Peyer's patch (tissue), 4 donors: ENCODE measurements at places on chromosomes 7 and 10. TPM values are rescaled to one million over a fixed set of nuclear protein-coding genes. Genes with fewer than 3 reads are reported as not detected.

The ANKRD7 gene
- total RNA-seq = not detected

The MNX1 gene
- total RNA-seq = 15.1 TPM

The EXOC4 gene
- total RNA-seq = 154 TPM

The MYO1G gene
- total RNA-seq = 4.0 TPM

The DGKI gene
- total RNA-seq = 0.40 TPM

The HKDC1 gene
- total RNA-seq = 193 TPM

The GNGT1 gene
- not detected for total RNA-seq

The GNB2 gene
- total RNA-seq = 123 TPM

The RALA gene
- 20.5 TPM for total RNA-seq

The MEIG1 gene
- total RNA-seq = not detected

The SYT15B gene
- 0.94 TPM for total RNA-seq

The HILPDA gene
- 9.0 TPM for total RNA-seq

GRCh38 chr7:100968650-100969049 is 715 bp upstream of the MUC12 start:
- H3K36me3 ChIP-seq = peaks cover 14% of the 10 kb centered on the region
- peak overlapping the region; percentile 2 for H3K4me3 ChIP-seq
- peak overlapping the region; percentile 49 for H3K27ac ChIP-seq
- no peaks in the 10 kb centered on the region for H3K27me3 ChIP-seq

- no peaks in the 10 kb centered on the region for H3K4me1 ChIP-seq
- H3K27me3 ChIP-seq = no peaks in the 10 kb centered on the region
- no peak overlapping the region for H3K4me3 ChIP-seq
- no peaks in the 10 kb centered on the region for H3K36me3 ChIP-seq
- no peak for DNase-seq
- no peak overlapping the region for H3K27ac ChIP-seq
Measured at GRCh38 chr10:132971448-132972148, 29.2 kb upstream of the CFAP46 start.

DNA sequence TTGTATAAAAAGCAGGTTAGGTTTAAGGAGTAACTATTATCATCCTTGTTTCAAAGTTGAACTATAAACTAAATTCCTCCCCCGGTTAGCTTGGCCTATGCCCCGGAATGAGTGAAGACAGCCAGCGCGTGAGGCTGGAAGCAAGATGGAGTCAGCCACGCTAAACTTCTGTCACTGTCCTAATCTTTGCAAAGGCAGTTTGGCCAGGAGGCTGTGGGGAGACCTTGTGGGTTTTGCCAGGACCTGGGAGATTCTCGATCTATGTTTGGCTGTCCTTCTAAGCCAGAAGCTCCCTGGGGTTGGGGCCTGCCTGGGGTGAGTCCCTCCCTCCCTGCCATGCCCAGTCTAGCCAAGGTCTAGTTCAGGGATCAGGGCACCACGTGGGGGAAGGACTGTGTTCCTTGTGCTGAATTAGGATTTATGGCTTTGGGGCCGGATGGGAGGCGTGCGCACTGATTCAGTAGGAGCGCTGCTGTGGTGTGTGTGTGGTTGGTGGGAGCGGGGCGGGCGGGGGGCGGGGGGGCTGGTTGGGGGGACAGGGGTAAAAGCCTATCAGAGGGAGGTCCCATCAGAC is 871 bp upstream of the GTF2IRD1 start:
- H3K36me3 ChIP-seq = no peaks in the 10 kb centered on the region
- no peaks in the 10 kb centered on the region for H3K27me3 ChIP-seq
- peak overlapping the region; percentile 49 for H3K4me3 ChIP-seq
- H3K4me1 ChIP-seq = peaks cover 17% of the 10 kb centered on the region
- H3K27ac ChIP-seq = peak overlapping the region; percentile 74

DNA sequence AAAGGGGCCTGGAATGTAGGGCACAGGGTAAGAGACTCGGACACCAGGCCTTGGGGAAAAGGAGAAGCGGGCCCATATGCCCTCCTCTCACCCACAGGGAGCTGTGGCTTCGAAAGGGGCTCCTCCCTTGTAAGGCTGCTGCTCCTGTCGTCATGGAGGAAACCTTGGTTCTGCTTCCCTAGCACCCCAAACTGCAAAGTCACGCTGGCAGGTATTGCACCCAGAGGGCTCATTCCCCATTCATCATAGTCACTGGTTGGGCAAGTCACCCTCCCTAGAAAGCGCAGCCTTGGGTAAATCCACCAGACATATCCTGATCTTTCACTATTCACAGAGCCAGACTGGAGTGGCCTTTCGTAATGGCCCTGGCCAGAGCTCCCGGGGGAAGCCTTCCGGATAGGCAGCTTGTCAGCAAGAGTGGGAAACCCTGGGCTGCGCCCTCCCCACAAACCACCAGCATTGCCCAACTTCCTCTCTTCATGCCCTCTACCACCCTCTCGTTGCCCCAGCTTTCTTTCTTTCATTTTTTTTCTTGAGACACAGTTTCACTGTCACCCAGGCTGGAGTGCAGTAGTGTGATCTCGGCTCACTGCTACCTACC is 121.0 kb downstream of the HIP1 start:
- DNase-seq = peak; percentile 75
- H3K4me1 ChIP-seq = no peaks in the 10 kb centered on the region
- H3K4me3 ChIP-seq = no peak overlapping the region

DNA sequence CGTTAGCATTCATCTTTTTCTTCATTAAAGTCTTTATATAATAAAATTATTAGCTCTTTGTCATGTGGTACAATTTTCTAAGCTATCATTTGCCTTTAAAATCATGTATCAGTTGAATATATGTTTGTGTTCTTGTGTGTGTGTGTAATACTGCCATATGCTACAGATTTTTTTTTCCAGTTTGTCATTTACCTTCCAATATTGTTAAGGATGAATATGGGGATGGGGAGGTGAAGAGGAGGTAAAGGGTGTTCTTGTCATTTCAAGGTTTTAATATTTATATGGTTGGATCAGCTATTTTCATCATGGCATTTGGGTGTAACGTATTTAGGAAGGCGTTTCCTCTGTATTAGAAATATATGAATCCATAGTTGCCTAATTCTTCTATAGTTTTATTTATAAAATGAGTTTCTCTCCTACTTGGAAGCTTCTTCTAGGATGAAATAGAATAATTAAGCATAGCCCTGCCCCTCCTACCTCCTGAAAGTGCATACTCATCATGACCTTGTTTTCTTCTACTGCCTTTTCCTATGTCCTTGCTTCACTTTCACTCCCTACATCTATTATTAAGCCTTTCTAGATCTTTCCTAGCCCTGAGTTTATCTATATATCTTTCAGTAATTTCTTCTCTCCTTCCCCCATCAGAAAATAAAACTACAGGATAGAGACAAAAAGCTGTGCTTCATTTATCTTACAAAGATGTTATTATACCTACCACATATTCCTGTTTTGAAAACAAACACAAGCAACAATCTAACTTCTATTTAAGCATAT is 25.1 kb downstream of the RAB18 start:
- no peaks in the 10 kb centered on the region for H3K27me3 ChIP-seq
- no peak overlapping the region for H3K4me3 ChIP-seq
- no peak overlapping the region for H3K27ac ChIP-seq
- peaks cover 7% of the 10 kb centered on the region for H3K4me1 ChIP-seq

GRCh38 chr7:120460949-120461348 is 188.0 kb downstream of the KCND2 start:
- no peak overlapping the region for H3K27ac ChIP-seq
- H3K4me3 ChIP-seq = no peak overlapping the region
- H3K27me3 ChIP-seq = no peaks in the 10 kb centered on the region
- no peak for DNase-seq
- H3K4me1 ChIP-seq = no peaks in the 10 kb centered on the region
- no peaks in the 10 kb centered on the region for H3K36me3 ChIP-seq

GRCh38 chr7:80637454-80637853 is 988 bp upstream of the CD36 start:
- no peak overlapping the region for H3K4me3 ChIP-seq
- no peaks in the 10 kb centered on the region for H3K27me3 ChIP-seq
- no peaks in the 10 kb centered on the region for H3K36me3 ChIP-seq

DNA sequence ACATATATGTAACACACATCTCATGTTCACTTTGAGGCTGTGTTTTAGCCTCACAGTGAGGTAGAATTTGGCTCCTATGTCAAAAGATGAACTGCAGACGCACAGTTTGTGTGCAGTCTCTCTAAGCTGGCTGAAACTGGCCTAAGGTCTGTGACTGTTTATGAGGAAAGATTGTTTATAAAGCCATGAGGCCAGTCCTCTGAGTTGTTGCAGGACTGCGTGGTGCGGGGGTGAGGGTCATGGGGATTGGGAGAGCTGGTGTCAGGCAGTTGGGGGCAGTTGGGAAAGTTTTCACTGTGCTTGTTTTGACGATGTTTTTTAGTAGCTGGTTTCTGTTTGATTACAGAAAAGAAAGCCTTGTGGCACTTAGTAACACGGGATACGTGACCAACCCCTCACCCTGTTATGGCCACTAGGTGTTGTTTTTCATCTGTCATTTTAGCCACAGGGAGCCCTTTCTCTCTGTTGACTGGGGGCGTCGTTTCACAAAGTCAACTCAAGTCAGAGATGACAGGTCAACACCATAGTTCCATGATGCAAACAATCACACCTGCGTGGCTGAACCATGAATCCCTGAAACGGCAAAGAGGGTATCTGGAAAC is 310.9 kb downstream of the CCDC3 start:
- no peaks in the 10 kb centered on the region for H3K36me3 ChIP-seq
- DNase-seq = no peak
- no peak overlapping the region for H3K4me3 ChIP-seq
- H3K27ac ChIP-seq = peak overlapping the region; percentile 36
- no peaks in the 10 kb centered on the region for H3K4me1 ChIP-seq

DNA sequence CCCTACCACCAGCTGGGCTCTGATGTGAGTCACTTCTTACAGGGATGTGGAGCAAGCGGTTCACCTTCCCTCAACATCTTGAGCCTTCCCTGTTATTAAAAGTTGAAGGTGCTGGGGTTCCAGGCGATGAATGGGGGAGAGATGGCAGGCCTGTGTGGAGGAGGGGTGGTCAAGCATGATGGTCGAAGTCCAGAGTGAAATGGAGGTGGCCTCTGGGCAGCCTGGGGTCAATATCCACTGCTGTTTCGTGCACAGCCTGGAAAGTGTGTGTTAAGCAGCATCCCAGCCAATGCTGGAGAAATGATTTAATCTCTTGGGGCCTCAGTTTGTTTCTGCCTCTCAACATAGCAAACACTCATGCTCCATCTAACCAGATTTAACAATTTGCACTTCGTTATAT is 33.7 kb upstream of the DMBT1 start:
- DNase-seq = no peak
- no peaks in the 10 kb centered on the region for H3K27me3 ChIP-seq
- H3K27ac ChIP-seq = no peak overlapping the region

- no peak overlapping the region for H3K27ac ChIP-seq
- H3K4me1 ChIP-seq = no peaks in the 10 kb centered on the region
- H3K36me3 ChIP-seq = no peaks in the 10 kb centered on the region
- DNase-seq = no peak
- H3K27me3 ChIP-seq = no peaks in the 10 kb centered on the region
Measured at GRCh38 chr10:69952069-69952800, 100.4 kb upstream of the MACROH2A2 start.

DNA sequence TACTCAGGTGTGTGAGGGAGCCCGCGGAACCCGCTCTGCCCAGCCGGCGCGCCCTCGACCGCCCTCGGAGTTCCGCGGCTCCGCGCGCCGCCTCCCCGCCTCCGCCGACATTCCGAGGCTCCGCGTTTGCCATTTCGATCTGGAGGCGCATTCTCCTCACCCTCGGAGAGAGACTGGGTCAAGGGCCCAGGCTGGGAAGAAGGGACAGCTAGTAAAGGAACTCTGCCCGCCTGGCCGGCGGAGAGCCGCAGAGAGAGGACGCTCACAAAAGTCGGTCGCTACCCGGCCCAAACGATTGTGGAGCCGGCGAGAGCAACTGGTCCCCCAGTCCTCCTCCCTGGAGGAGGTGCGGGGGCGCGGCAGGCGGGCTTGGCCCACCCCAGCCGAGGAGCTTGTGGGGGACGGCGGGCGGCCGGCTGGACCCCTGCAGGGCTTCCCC is 74.5 kb upstream of the LEP start:
- no peaks in the 10 kb centered on the region for H3K4me1 ChIP-seq
- H3K27me3 ChIP-seq = peaks cover 29% of the 10 kb centered on the region
- H3K4me3 ChIP-seq = peak overlapping the region; percentile 43
- no peak for DNase-seq
- no peaks in the 10 kb centered on the region for H3K36me3 ChIP-seq
- H3K27ac ChIP-seq = no peak overlapping the region

GRCh38 chr7:12436896-12437535 is 33.4 kb upstream of the VWDE start:
- no peaks in the 10 kb centered on the region for H3K36me3 ChIP-seq
- no peak overlapping the region for H3K27ac ChIP-seq
- H3K27me3 ChIP-seq = no peaks in the 10 kb centered on the region
- DNase-seq = no peak
- H3K4me3 ChIP-seq = no peak overlapping the region

DNA sequence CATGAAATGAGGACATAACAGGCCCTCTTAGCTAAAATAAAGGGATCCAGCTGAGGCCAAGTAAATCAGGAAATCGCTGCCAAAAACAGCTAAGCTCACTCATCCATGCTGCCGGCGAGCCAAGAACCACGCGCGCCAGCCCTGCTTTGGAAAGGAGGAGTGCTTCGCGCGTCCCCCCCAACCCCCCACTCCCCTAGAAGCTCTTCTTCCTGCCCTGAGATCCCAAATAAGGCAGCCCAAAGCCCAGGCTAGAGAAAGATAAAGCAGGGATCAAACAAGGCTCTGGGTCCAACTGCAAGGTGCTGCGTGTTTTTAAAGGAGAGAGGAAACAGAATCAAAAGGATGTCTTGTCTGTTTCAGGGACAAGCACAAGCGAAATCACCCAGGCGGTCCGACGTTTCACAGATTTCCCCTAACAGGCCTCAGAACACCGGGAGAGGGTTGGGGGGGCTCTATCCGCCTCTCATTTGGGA is 168.3 kb upstream of the AUTS2 start:
- no peaks in the 10 kb centered on the region for H3K36me3 ChIP-seq
- H3K27me3 ChIP-seq = no peaks in the 10 kb centered on the region
- DNase-seq = no peak
- H3K4me3 ChIP-seq = no peak overlapping the region

DNA sequence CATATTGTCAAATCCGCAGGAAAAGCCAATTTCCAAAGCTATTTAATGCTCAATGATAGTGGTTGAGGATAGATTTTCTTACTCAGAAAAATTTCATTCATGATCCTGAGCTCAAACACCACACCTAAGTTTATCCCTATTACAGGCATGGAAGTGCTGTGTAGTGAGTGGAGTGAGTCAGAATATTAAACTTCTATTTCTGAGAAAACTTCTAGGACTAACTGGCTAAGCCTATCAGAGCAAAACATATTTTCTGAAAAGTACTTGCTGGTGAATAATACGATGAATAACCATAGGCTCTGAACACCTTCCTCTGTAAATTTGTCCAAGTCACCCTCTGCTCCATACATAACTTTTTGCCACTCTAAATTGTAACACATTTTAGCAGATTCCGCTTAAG is 221.5 kb downstream of the SUGCT start:
- H3K36me3 ChIP-seq = no peaks in the 10 kb centered on the region
- no peak overlapping the region for H3K27ac ChIP-seq
- no peak for DNase-seq
- H3K27me3 ChIP-seq = no peaks in the 10 kb centered on the region
- no peaks in the 10 kb centered on the region for H3K4me1 ChIP-seq

- no peaks in the 10 kb centered on the region for H3K27me3 ChIP-seq
- H3K36me3 ChIP-seq = no peaks in the 10 kb centered on the region
- DNase-seq = peak; percentile 92
- H3K27ac ChIP-seq = peak overlapping the region; percentile 87
- H3K4me3 ChIP-seq = no peak overlapping the region
Measured at GRCh38 chr10:124647421-124648130, 96.6 kb downstream of the FAM53B start.

GRCh38 chr7:137146552-137147337 is 196.8 kb downstream of the PTN start:
- H3K27ac ChIP-seq = no peak overlapping the region
- no peak overlapping the region for H3K4me3 ChIP-seq
- H3K36me3 ChIP-seq = no peaks in the 10 kb centered on the region
- no peaks in the 10 kb centered on the region for H3K4me1 ChIP-seq
- DNase-seq = no peak

GRCh38 chr10:29811751-29812427 is 177.1 kb upstream of the SVIL start:
- H3K27ac ChIP-seq = peak overlapping the region; percentile 84
- H3K36me3 ChIP-seq = no peaks in the 10 kb centered on the region
- no peak for DNase-seq
